ENCODE measurements at places on chromosomes 5 and 9.

GRCh38 chr9:116334546-116335150 is 181.1 kb downstream of the PAPPA start:
- DNase-seq: no peak

DNA sequence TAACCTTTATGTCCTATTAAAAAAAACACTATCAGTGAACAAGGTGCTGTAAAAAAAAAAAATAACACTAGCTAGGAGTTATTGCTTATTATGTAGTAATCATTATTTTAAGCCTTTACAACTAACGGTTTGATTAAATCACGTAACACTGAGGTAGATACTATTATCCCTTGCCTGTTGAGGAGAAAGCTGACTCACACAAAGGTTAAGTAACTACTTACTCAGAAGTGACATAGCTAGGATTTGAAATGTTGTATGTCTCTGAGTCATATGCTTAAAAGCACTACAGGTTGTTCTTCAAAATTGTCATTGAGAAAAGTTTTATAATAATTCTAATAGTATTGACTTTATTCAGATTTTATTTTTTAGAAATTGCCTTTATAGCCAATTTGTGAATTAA is 8.8 kb downstream of the TENT2 start:
- DNase-seq: no peak

DNA sequence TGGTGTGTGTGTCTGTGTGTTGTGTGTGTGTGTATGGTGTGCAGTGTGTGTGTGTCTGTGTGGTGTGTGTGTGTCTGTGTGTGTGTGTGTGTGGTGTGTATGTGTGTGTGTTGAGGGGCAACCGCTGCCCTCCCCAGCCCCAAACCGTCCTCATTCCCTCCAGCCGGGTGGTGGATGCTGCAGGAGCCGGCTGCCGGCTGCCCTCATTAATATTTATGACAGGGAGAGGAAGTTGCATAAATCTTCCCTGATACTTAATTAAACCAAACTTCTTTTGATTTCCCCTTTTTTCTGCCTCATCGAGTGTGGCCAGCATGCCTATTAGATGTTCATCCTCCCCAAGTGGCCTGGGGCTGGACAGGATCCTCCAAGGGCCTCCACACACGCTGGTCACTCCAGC is 121.4 kb upstream of the MVB12B start:
- DNase-seq: no peak

GRCh38 chr5:131279204-131279603 is 15.4 kb downstream of the CDC42SE2 start:
- no peak for DNase-seq

DNA sequence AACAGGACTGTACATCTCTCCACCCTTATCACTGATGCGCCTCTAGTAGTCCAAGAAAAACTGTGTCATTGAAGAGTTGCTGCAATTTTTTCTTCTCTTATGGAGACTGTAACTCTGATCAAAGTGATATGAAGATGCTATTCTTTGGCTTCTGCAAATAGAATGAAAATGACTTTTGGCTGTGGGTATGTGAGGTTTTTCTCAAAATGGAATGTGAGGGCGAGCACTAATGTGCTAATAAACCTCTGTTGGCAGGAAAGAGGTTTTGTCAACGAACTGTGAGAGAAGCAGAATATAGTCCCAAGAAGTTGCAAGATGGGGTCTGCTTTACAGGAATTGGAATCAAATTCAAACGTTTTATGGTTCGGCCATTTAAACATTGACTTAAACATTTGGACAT is 252.0 kb upstream of the GAS1 start:
- peak; percentile 54 for DNase-seq

- DNase-seq: peak; percentile 69
Observed at GRCh38 chr5:64165500-64166200, at the start of gene RNF180. Gene RNF180 (plus strand): TSS chr5:64165843. CDS start chr5:64200808, 34,965 bp downstream.

- DNase-seq: no peak
Observed at GRCh38 chr9:36971935-36972488, 62.1 kb downstream of the PAX5 start.

DNA sequence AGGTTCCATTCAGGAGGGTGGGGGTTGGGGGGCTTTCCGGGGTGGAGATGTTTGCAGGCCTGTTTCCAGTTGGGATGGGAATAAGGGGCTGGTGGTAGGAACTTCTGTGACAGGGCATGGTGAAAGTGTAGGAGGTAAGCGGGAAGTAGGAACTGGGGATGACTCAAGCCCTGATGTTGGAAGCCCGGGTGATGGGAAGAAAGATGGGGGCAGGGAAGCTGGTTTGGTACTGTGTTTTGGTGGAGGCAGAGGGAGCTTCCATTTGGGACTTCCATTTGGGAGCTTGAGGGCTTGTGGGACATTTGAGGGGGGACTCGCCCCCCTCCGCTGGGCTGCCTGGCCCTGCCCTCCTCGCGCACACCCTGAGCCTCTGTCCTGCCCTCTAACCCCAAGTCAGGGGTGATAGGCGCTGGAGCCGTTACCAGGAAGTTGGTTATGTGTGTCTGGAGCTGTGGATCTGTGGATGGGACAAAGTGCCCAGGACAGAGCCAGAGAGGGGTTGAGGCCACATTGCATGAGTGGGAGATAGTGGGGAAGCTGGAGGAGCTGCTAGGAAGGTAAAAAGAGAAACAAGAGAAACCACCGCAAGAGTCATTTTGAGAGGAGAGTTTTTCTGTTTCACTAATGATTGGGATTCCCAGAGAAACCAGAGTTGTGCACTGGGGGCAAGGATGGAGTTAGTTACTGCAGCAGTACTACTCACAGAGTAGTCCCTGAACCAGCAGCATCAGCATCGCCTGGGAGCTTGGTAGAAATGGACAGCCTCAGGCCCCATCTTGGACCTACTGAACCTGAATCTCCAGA is 6.6 kb downstream of the RGS14 start:
- no peak for DNase-seq

DNA sequence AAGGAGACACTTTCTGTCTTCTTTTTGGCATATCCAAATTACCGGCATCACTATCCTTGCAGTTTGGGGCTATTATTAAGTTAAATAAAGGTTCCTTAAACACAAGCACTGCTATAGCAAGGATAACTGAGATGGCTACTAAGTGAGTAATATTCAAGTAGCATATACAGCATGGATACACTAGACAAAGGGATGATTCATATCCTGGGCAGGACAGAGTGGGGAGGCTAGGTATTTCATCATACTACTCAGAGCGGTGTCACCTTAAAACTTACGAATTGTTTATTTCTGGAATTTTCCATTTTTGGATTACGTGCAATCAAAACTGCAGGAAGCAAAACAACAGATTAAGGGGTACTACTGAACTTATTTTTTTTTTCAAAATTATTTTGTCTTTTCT is 54.1 kb downstream of the FER start:
- peak; percentile 81 for DNase-seq

DNA sequence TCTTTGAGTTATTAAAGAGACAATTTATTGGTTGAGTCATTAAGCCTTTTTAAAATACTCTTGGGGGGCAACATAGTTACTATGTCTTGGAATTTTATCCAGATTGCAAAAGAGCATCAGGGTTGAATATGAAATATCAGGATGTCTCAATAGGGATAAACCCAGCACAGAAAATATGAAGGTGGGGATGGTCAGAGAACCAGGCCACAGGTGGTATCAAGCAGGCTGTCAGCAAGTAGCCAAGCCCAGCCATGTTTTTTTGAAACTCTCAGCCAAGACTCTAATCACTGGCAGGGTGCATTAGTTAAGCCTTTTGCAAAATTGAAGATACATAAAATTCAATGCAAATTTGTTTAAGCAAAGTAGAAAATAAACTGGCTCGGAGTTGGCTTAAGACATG is 468.9 kb downstream of the DTWD2 start:
- no peak for DNase-seq

DNA sequence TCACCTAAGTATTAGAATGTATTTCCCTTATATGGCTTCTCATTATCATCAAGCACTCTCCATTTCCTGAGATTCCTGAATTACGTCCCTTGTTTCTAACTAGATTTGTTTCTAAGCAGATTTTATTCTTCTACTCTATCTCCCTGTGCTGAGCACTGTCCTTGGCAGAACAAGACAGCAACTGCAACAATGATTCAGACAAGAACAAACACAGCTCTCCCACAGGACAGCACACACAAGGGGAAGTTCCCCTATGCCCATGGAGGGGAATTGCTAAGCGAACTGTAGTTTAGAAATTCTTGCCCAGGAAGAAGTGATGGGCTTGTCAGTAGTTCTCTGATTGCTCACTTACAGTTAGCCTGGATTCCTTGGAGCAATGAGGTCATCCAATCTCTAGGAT is 759.9 kb downstream of the DTWD2 start:
- no peak for DNase-seq

GRCh38 chr5:145711417-145711816 is 123.7 kb downstream of the PRELID2 start:
- DNase-seq: no peak

DNA sequence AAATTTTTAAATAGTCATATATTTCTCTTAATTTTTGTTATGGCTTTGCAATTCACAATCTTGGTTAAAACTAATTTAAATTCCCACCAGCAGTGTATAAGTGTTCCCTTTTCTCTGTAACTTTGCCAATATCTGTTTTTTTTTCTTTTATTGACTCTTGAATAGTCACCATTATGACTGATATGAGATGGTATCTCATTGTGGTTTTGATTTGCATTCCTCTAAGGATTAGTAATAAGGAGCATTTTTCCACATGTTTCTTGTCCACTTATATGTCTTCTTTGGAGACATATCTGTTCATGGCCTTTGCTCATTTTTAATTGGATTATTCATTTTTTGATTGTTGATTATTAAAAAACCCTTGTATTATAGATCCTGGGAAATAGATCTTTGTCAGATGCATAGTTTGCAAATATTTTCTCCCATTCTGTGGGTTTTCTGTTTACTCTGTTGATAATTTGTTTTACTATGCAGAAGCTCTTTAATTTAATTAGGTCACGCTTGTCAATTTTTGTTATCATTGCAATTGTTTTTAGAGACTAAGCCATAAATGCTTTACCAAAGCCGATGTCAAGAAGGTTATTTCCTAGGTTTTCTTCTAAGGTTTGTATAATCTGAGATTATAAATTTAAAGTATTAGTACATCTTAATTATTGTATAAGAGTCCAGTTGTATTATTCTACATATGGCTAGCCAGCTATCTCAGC is 610.9 kb downstream of the CHSY3 start:
- no peak for DNase-seq

GRCh38 chr9:101271102-101271501 is 113.7 kb downstream of the BAAT start:
- no peak for DNase-seq

DNA sequence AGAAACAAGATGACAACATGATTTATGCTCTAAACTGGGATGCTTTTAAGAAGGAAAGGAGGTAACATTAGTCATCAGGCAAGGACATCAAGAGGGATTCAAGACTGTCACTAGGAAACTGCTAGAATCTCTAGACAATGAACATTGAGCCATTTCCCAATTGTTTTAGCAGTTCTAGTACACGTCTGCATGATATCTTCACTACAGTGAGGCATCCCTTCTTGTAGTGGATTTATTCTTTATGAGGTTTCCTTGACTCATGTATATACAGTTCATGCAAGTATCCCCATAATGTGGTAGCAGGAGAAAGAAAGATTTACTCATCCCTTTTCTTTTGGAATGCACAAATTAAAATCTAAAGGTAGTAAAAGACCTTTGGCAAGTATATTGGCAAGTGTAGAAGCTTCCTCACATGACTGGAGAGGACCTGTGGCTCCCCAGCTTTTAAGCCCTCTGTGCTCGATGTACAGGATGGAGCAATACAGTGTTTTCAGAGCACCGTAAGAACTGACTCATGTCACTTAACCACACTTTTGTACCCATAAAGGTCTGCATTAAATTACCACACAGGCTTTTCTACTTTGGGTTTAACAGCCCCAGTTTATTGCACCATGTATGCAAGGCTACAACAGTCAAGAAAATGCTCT is 335.9 kb downstream of the SEMA5A start:
- no peak for DNase-seq

DNA sequence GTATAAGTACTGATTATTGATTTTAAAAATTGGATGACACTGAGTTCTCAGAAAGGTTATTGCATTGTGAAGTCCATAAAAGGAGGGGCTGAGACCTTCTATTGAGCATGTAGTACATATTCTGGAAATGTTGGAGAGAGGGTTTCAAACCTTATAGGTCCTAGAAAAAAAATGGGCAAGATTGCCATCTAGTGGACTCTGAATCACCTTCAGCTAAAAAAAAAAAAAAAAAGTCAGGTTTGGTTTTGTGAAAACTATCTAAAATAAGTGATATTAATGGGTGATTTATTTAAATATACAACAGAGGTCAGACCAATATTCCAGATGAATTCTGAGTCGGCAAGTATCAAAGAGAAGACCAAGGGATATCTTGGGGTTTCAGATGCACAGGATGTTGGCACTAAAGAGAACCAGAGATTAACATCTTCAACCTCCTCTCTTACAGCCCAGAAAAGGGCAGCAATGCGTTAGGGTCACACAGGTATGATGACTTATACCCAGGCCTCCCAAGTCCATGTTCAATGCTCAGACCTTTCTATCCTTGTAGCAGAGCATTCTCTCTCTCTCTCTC is 109.8 kb upstream of the NMUR2 start:
- DNase-seq: peak; percentile 9

DNA sequence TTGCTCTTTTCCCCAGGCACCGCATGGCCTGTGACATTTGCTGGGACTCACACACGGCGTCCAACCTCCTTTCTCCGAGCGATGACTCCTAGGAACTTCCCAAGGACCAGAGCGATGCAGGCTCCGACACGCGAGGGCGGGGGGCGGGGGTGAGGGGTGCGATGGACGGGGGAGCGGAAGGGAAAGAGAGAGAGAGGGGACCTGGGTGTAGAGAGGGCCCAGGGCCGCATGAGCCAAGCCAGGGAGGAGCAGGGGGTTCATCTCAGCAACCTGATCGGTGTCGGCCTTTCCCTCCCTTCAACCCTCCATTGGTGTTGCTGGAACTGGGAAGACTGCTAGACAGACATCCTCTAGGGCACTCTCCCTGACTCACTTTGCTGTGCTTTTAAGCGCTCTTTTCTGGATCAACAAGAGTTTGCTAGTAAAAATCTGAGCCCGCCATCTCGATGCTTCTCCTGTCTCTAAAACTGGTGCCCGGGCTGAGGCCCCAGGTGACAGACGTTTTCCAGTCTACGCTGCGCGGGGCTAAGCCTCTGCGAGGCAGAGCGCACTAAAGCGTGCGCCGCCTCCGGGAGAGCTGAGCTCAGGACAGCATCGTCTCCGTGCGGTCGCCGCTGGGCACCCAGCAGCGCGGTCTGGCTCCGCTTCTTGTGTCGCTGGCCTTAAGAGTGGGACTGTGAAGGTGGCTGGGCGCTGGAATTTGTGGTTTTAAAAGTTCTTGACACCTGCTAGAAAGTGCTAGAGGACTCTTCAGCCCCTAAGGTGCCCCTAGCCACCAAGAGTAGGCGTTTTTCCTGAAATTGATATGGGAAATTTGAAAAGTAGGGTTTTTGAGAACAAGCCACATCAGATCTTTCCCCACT is 1.0 kb upstream of the TSLP start:
- no peak for DNase-seq

Measured in muscle of back (tissue), 13 donors.